Suprapubic skin (tissue), 4 donors: ENCODE measurements at places on chromosomes 6 and 20.

GRCh38 chr6:16851044-16851540 is 89.8 kb upstream of the ATXN1 start:
- no peak for DNase-seq

DNA sequence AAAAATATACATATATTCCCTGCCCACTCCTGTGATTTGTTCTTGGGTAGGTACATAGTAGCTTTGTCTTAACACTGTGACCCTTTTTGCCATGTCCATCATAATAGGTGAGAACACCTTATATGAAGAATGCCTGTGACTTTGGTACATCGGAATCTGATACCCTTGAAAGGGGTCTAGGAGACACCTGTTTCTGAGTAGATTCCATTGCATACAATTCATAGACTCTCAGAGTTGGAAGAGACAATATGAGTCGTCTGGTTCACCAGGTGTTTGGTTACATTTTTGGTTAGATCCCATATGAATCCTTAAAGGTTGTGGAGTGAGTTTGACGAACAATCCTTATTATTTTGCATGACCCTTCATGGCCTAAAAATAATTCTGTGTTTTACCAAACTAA is 36.3 kb downstream of the RNF144B start:
- no peak for DNase-seq

- DNase-seq, result no peak
Observed at GRCh38 chr6:148650941-148651505, 95.8 kb upstream of the UST start.

- DNase-seq, result no peak
Observed at GRCh38 chr20:19073584-19074218, 138.7 kb upstream of the SLC24A3 start.

DNA sequence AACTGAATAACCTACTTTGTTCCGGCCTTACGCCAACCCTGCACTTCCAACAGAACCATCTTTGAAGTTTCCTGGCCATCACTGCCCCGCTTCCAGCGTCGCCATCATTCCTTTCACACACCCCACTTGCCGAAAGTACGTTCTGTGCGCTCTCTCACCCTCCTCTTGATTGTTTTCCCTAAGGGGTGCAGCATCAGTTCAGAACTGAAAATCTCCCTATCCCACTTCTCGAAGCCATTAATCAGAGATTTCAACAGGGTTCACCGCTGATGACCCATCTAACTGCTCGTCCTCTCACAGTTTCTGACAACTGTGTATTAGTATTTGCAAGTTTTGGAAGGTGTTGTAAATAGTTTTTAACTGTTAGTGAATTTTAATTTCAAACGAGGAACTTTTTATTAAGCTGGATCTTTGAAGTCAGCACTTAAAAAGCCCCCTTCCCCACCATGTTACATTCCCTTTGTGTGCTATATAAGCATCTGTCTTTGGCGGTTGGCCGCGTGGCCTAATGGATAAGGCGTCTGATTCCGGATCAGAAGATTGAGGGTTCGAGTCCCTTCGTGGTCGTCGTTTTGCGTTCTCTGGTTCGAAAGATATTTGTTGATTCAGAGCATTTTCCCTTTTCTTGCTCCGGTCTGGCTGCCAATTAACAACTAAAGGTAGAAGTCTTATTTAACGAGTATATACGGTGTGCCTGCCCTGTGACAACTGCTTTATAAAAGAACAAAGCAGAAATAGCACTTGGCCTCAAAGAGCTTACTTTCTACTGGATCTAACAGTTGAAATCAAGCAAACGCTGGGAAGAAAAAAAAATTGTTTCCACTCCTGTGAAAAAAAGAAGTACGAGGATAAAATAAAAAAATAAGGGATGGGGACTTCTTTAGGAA is 42.6 kb downstream of the TRIM27 start:
- no peak for DNase-seq

DNA sequence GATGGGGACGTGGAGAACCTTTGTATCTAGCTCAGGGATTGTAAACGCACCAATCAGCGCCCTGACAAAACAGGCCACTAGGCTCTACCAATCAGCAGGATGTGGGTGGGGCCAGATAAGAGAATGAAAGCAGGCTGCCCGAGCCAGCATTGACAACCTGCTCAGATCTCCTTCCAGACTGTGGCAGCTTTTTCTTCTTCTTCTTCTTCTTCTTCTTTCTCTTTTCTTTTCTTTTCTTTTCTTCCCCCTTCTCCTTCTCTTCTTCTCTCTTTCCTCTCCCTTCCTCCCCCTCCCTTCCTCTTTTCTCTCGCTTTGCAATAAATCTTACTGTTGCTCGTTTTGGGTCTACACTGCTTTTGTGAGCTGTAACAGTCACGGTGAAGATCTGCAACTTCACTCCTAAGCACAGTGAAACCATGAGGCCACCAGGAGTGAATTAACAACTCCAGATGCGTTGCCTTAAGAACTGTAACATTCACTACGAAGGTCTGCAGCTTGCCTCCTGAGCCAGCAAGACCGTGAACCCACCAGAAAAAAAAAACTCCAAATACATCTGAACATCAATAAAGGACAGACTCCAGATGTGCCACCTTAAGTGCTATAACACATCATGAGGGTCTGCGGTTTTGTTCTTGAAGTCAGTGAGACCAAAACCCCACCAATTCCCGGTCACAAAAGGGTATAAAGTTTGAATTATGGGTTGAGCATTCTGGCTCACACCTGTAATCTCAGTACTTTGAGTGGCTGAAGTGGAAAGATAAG is 19.6 kb upstream of the SERPINB1 start:
- no peak for DNase-seq

DNA sequence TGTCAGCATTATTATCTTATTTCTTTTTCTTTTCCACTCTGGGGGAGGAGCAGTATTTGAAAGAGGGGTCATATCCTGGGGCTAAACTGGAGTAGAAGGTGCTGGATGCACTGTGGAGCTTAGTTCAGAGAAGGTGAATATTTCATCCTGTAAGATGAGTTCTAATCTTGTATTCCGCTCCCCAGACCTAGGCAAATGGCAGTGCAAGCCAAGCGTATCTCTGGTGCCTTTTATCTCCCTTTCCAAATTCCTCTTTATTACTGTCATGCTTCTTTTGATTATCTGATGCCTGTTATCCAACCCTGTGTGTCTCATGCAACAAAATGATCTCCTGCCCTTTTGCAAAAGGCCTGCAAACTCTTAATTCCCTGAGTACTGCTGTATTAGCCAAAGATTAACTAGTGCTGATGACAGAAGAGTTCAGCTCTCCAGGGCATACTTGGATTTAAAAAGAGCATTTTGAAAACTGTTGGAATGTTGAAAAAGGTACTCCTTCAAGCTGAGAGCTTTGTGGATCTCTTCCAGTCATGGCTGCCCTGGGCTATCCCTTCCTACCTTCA is 138.0 kb downstream of the CARMIL1 start:
- no peak for DNase-seq

DNA sequence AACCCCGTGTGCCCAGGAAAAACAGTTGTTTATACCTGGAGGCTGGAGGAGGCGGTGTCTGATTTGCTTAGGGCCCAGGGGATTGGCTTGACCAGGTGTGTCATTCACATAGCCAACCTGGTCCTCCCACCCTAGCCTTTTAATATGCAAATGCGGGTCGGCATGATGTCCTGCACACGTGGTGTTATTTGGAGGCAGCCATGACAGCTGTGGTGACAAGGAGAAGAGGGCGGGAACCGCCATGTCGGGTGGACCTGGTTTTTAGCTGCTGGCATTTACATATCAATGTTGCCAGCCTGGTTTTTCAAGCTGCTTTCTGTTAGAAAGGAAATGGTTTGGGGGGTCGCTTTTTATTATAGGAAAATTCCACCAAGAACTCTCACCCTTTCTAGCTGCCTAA is 291.4 kb upstream of the QKI start:
- no peak for DNase-seq

GRCh38 chr6:106334646-106335448 is 9.3 kb upstream of the ATG5 start:
- DNase-seq, result no peak

GRCh38 chr6:139473731-139474130 is 99.3 kb upstream of the CITED2 start:
- DNase-seq, result no peak

- no peak for DNase-seq
Observed at GRCh38 chr20:57568088-57568896, 7.4 kb downstream of the PCK1 start.

DNA sequence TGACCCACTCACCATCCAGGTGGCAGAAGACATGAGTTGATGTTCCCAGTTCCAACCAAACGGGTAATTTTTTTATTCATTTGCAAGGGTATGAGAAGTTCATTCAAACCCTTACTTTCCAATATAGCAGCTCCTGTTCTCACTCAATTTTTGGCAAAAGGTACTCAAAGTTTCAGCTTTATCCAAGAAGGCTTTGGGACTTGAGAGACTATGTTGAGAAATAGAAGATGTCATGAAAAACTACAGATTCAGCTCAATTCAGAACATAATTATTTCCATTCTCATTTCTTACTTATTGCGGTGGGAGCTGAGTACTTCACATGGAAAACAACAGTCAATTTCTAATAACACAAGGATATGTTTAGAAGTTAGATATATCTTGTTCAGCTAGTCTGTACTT is 162.3 kb downstream of the FNDC1 start:
- no peak for DNase-seq

DNA sequence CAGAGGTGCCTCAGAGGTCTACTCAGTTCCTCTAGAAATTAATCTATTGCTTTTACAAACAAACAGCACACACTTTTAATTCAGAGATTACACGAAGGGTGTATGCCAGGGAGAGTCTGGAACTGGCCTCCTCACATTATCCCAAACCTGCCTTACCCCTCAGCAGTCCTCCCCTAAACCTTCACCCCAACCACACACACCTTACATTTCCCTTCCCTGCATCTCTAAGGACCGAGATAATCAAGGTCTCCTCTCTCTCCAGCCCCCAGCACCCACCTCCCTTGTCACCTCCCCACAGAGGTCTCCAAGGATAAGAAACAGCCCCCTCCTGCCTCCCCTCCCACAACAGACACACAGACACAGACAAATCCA is 6.1 kb downstream of the HLA-DRB1 start:
- no peak for DNase-seq

DNA sequence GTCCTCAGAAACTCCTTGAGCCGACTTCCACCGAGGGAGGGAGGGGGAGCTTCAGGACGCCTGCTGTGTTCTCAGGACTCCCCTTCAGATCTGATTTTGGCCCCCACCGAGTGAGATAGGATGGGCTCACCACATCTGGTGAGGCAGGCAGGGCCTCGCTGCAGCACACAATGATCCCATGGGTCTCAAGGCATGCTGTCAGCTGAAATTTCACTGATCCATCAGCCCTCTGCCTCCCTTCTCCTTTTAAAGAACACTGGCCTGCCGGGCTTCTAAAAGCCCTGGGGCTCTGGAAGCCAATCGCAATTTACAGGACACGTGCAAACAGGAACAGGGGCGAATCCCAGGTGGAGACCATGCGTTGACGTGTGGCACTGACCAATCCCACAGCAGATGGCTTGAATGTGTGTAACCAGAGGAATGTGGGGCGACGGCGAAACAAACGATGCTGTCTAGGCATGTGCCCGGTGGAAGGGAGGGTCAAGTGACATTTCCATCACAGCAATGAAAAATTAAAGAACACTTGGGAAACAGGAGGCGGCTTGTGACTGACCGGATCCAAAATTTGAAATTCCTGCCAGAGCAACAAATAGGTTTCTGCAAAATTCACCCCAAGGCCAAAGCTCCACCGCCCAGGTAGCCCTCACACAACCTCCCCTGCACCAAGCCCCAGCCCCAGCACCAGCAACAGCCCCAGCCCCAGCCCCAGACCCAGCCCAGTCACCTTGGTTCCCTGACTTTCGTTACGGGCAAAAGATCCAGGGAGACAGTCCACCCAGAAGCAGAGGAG is 167.1 kb upstream of the ZNF337 start:
- no peak for DNase-seq

DNA sequence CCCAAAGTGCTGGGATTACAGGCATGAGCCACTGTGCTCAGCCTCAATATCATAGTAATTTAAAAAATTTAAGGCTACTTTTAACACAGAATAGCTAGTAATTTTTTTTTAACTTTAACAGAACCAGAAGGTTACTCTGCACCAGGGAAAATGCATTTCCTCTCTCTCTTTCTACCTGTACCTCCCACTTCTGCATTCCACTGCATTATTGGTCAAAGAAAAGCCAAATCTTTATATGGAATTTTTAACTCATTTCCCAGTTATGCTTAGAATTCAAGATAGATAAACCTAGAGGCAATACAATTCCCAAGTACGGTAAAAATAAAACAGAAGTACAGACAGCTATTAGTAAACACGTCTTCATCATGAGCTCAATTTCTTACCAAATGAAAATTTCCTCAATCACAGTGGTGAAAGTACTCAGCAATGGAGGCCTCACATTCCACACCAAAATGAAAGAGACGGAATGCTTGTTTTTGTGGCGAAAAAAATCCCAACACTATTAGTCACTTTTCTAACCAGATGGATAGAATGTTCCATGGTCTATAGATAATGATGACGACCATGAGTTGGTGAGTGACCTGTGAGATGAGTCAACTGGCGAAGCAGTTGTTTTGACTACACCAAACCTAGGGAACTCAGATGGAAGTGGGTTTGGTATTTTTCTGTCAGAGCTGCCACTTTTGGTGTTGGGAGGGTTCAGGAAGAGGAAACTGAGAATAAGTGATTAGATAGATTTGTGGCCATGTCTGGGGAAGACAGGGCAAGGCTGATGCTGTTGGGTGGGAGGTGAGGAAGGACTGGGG is 104.7 kb upstream of the SGK1 start:
- DNase-seq, result no peak

DNA sequence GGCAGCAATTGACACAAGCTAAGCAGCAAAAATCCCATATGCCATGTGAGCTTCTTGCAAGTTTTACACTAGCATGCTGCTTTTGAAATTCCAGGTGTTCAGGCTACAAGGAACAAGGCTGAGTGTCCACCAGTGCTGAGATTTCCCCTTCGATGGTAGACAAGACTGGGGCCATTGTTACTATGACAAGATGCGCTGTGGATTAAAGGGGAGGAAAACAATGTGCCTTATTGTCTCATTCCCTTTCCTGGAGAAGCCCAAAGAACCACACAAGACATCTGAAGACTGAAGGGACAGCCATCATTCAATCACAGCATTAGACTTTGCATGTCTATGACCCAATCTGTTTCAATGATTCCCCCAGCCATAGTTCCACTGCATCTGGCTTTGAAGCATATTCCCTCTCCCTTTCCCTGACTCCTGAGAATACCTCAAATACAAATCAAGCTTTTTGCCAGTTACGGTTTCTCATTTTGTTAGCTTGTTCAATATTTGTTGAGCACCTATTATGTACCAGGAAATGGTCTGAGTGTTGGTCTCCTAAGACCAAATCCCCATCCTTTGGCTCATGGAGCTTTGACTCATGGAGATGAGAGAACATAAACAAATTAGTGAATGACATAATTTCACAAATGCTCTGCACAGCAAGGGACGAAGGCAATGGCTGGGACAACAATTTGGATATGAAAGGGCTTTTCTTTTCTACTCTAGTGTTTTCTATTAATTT is 23.4 kb upstream of the SCGN start:
- DNase-seq, result no peak

- no peak for DNase-seq
Observed at GRCh38 chr6:108587258-108588059, 26.7 kb downstream of the FOXO3 start.

DNA sequence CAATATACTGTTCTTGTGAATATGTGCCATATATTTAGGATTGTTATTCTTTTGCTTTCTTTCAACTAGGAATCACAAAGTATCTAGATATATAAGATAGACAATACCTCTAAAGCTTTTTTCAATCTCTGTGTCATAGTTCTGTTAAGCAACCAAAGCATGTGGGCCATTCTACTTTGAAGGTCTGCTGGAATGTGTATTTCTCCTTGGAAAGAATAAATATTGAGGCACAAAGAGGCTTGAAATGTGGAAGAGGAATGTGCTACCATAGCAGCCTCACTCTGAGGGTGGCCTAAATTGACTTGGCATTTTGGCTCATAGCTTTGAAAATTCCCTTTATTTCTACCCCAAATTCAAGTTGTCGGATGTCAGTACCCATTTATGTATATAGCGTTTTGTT is 488.5 kb upstream of the MAN1A1 start:
- no peak for DNase-seq
